GM20000 (cell line): ENCODE measurements at places on chromosomes 11 and 22.

- DNase-seq = no peak
Observed at GRCh38 chr11:46722566-46723358, 3.7 kb downstream of the F2 start.

GRCh38 chr11:45949992-45950407 is 27.5 kb downstream of the LARGE2 start:
- DNase-seq = no peak

GRCh38 chr11:61332281-61332796 is 566 bp downstream of the DDB1 start:
- no peak for DNase-seq

GRCh38 chr22:38872831-38873248 is 824 bp upstream of the CBX6 start:
- DNase-seq = no peak

DNA sequence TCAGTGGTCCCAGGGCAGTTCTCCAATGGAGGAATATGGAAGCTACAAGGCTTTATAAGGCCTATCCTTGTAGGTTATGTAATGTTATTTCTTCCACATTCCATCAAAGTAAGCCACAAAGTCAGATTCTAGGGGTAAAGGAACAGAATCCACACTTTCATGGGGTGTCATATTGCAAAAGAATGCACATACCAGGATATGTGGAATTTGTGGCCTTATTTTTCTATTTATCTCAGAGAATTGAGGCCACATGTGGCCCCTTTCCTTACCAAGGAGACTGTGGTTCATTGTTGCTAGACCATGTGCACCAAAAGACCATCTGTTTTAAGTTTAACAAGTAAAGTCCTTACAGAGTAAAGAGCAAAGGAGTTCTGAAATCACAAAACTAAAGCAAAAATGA is 12.9 kb downstream of the LRRC4C start:
- DNase-seq = no peak

- no peak for DNase-seq
Observed at GRCh38 chr22:20446383-20446970, 8.9 kb upstream of the SCARF2 start.

GRCh38 chr11:117185736-117186430 is 7.3 kb downstream of the SIDT2 start:
- DNase-seq = no peak

DNA sequence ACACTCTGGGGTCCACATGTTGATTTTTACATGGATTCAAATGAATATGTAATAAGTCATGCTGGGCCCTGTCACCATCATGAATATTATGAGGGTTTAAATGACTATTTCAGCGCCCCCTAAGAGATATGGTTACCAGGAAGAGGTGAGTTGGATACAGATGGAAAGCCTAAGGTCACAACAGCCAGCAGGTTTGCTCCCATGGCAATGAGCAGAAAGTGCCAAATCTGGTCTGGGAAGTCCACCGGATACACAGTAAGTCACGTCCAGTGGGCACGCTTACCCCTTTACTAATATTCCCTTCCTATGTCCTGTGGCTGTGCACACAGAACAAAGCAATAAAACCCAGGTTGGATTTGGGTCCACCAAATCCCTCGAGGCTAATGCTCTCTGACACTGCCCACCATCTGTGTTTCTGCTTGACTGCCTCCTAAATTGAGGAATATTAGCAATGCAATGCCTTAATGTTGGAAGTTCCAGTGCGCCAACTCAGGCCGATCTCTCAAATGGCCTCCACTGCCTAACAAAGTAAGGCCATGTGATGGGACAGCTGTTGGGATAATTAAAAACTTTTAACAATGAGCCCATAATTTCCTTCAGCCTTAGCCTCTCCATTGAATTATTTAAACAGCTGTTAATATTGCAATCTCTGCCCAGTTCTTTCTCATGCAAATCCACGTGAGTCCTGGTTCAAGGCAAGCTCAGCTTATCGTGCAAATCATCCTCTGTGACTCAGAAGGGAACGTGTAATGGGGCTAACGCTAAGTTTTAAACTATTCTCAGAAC is 97.6 kb downstream of the SLC1A2 start:
- DNase-seq = no peak

- peak; percentile 72 for DNase-seq
Observed at GRCh38 chr11:62602141-62603071, 741 bp upstream of the MTA2 start.

DNA sequence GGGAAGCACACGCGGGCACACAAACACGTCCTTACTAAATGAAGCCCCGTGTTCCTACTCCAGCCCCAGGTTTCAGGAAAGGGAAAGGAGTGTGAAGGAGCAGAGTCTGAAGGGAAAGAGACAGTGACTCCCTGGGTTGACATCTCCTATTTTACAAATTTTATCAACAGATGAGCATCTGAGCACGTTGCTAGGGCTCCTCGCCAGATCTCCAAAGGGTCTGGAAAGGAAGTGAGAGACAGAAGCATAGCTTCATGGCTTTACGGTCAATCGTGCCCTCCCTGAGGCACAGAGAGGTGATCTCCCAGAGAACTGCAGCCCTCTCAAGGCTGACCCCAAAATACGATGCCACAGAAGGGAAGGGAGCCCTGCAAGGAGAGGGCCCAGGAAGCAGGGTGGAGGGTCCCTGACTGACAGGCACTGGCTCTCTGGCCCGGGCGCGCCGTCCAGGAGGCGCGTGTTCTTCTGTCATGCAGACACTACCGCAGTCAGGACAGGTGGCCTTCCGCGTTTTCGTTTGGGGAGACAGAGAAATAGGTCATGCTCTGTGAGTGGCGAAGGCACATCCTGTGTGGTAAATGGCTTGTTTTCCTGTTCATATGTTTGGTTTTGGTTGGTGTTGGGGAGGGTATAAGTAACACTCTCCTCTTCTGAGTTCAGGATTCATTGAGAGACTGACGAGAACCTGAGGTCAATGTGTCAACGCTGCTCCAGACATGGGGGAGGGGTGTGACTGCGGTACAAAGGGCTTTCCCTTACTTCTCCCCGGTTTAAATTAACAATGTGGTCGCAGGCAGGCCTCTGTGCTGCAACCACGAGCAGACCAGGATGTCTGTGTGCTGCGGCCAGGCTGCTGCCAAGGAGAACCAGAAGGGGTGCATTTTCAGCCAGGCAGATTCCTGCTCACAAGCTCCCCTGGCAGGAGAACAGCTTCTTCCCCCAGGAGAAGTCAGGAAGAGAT is 813.3 kb downstream of the OPCML start:
- DNase-seq = no peak
